Sciatic nerve (tissue), 2 donors: ENCODE measurements at places on chromosomes 11 and 22. TPM values are rescaled to one million over a fixed set of nuclear protein-coding genes. Genes with fewer than 3 reads are reported as not detected.

DNA sequence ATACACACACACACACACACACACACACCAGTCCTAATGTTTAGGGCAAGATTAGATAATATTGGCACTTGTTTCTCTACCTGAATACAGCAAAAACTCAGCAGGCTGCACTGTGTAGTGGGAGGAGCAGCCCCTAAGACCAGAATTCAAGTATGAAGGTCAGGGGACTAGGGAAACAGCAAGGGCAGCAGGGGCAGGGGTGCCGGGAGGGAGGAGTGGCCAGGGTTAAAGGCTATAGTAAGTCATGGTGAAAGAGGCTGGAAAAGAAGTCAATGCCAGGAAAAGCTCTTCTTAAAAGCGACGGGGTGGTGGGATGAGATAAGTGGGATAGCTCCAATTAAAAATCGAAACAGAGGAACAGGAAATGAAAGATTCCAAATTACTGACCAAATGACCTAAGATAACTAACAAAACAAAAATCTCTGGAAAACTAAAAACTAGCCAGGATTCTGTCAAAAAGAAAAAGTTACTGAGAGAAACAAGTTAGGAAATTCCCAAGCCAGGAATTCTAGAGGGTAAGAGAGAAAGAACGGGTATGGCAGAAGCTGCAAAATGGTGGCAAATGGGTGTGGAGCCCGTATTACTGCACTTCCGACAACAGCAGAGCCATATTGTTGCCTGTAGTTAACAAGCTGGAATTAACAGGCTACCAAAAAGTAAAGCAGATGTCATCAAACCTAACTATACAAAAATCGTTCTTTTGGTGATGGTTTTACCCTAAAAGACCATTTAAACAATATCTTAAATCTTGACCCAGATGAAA is 1.3 kb downstream of the ASCL3 start:
- no peak for DNase-seq

GRCh38 chr11:48142889-48143288 is 73.7 kb upstream of the OR4B1 start:
- DNase-seq: no peak

TCN2 gene
- 21.6 TPM for total RNA-seq

GRCh38 chr11:19625438-19625837 is 87.2 kb upstream of the NAV2 start:
- DNase-seq: no peak

UPK3A gene
- total RNA-seq: not detected

DNA sequence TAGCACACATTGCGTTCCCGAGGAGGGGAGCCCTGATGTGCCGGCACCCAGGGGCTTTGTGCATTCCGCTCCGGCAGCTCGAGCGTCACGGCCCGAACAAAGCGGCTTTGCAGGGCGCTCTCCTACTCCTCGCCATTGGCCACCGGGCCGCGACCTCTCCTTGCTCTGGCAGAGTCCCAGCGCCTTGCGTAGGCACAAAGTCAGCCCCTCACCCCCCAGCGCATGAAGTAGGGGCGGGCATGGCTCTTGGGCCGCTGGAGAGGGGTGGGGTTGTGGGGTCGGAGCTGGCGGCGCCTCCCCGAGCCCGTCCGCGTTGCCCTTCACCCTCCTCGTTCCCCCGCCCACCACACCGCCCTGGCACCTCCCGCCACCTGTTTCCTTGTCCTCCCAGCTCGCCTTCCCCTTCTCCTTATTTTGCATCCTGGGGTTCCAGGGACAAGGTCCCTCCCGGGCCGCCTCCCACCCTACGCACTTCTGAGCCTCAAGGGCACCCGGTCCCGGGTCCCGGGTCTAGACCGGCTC is 753 bp upstream of the PPARA start:
- peak; percentile 87 for DNase-seq

DNA sequence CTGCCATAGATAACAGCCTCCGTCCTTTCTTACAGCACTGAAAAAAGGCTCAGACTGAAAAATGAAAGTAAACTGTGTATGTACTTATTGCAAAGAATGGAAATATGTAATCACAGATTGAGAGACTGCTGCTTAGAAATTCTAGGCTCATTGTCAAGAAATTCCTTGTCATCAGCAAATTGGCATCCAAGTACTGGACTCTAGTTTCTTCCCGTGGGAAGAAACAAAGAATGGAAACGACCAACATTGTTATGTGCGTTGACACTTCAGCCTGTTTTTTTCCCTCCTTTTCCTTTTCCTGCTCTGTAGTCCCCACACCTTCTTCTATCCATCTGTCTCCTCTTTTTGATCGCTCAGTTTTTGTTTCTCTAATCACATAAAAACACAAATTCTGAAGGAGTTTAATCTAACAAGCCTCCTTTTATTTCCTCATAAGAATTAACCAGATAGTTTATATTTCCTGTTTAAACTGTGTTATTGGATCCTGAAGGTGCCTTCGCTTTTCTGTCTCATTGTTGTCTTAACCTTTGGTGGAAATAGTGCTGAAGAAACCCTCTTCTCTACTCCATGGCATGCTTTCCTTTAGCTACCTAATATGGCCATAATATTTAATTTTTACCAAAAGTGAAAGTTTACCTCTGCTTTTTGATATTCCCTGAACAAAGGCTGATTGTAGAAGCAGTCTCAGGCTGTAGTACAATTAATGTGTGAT is 20.0 kb upstream of the CASP12 start:
- no peak for DNase-seq

- DNase-seq: no peak
Measured at GRCh38 chr11:39374963-39375698, 2084.3 kb downstream of the LRRC4C start.

GRCh38 chr11:18063125-18063524 is 17.1 kb upstream of the TPH1 start:
- no peak for DNase-seq

DNA sequence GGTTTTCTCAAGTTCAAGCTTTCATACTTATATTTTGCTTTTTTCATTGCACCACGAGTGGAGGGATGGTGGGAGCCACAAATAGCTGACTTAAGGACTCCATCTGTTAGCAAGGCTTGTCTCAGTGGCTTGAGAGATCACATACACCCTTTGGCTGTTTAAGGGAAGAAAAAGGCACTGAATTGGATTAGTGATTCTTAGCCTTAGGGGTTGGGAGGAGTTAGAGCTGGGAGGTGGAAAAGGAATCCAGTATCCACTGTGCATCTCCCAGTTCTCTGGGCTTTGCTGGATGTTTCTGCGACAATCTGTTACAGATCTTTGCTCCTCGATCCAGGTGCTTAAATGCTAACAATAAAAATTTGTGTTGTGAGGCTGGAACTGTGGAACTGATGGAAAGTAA is 593.6 kb downstream of the CNTN5 start:
- DNase-seq: no peak

DNA sequence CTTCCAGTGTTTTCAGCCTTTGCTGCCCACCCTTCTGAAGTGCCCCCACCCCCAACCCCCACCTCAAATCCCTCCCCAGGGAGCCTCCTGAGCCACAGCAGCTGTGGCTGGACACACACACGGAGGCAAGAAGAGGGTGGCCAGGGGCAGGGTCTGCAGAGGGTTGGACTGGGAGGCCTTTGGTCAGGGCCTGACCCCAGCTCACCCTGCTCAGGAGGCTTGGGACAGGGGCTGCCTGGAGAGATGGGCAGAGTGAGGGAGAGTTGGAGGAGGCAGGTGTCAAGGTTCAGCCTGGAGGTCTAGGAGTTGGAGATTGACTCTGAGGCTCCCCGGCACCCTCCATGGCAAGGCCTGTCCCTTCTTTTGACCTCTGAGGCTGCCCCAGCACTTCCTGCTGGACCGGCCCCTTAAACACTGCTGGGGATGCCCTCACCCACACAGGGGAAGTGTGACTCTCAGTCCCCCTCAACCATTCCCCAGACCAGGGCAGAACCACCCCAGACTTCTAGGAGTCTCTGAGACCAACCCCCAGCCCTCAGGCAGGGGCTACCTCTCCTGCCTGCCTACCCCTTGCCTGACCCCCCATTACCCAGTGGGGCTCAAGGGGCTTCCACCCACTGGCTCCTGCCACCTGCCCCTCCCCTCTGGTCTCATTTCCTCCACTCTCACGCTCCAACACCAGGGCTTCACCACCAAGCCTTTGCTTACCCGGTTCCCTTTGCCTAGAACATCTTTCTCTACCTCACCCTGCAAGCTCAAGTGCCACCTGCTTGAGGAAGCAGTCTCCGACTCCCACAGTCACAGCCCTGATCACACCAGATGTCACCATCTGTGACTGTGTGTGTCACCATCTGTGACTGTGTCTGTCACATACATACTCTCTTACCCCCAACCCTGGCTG is 8.6 kb downstream of the ARAP1 start:
- no peak for DNase-seq

DNA sequence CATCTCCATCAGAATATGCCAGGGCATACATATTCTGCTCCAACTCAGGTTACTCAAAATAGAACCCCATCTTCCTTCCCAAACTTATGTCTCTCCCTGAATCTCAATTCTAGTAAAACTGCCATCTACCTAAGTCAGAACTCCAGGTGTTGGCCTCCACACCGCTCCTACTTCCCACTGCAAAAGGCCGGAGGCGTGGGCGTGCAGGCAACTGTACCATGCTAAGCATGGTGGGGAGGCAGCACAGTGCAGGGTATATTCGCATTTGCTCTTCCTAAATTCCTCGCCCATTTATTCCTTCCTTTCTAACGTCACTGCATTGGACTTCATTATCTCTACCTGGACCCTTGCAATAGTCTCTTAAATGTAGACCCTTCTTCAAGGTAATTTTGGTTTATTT is 97.8 kb downstream of the MICAL3 start:
- DNase-seq: no peak

TNNT3 gene
- total RNA-seq: 35.6 TPM

PPP2R5B gene
- 21.1 TPM for total RNA-seq

BTG4 gene
- not detected for total RNA-seq

TEX54 gene
- not detected for total RNA-seq

XKR3 gene
- total RNA-seq: not detected

- no peak for DNase-seq
Measured at GRCh38 chr11:26333906-26334305, 2.0 kb downstream of the ANO3 start.

HBB gene
- 16,523 TPM for total RNA-seq

FAM180B gene
- total RNA-seq: 3.0 TPM

UNC93B1 gene
- total RNA-seq: 37.0 TPM

- DNase-seq: no peak
Measured at GRCh38 chr11:46718155-46719019, 626 bp upstream of the F2 start.

GRCh38 chr11:109148669-109149068 is 273.3 kb upstream of the C11orf87 start:
- no peak for DNase-seq

MAJIN gene
- total RNA-seq: not detected

RAB3IL1 gene
- total RNA-seq: 70.5 TPM

DNA sequence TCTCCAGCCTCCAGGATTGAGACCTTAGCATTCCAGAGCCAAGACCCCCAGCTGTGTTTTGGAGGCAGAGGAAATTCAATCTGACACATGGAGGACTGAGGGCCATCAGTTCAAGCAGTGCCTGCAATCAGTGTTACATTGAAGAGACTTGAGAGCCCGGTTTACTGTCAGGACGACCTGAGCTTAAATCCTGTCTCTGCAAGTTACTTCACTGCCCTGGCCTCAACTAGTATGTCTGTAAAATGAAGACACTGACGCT is 35.1 kb downstream of the TRIM29 start:
- no peak for DNase-seq

RAB30 gene
- 57.1 TPM for total RNA-seq

- no peak for DNase-seq
Measured at GRCh38 chr11:131944736-131945135, 574.3 kb downstream of the NTM start.

- DNase-seq: no peak
Measured at GRCh38 chr11:43908191-43908590, 27.6 kb downstream of the ALKBH3 start.

C11orf42 gene
- not detected for total RNA-seq

OR4A16 gene
- total RNA-seq: not detected
